LoVo (cell line): ENCODE measurements at places on chromosomes 11 and 22.

DNA sequence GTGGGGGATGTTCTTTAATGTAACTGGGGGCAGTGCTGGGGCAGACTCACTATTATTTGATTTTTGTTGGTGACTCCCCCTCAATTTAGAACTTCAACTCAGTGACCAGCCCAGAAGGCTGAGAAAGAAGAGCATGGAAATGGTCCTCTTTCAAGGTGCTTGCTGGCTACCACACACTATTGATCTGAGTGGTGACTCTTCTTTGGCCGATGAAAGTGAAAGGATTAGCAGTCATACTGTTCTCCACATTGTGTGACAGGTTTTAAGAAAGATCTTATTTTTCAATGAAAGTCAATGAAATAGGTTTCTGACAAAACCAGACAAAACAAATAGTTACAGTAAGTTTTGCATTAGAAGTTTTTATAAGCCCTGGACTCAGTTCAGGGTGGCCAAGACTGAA is 29.9 kb downstream of the NLRP14 start:
- DNase-seq: no peak

GRCh38 chr22:44427611-44428470 is 70.2 kb downstream of the RTL6 start:
- DNase-seq: no peak

DNA sequence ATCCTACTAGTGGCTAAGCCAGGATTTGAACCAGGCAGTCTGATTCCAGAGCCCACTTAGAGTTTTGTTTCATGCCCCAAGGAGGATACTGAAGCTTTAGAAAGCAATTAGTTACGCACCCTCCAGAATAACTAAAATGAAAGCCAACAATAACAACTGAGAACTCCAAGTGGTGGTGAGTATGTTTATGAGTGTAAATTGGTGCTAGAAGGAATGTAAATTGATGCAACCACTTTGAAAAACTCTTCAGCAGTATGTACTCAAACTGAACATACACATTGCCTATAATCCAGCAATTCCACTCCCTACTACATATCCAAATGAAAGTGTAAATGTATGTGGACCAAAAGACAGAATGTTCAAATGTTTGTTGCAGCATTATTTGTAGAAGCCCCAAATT is 6.7 kb upstream of the ARL14EP start:
- no peak for DNase-seq

GRCh38 chr22:24148266-24149197 is 32.8 kb upstream of the SUSD2 start:
- DNase-seq: no peak

GRCh38 chr11:100383357-100383865 is 303.7 kb upstream of the ARHGAP42 start:
- no peak for DNase-seq

DNA sequence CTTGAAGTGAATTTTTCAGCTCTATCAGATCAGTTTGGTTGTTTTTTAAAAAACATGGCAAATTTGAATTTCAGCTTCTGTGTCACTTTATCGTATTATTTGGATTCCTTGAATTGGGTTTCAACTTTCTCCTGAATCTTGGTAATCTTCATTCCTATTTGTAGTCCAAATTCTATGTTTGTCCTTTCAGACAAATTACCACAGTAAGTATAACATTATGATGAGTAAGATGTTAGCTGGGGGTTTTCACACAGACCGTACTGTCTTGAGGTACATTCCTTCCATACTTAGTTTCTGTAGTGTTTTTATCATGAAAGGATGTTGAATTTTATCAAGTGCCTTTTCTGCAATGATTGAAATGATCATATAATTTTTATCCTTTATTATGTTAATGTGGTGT is 28.0 kb downstream of the OR5B17 start:
- DNase-seq: no peak

DNA sequence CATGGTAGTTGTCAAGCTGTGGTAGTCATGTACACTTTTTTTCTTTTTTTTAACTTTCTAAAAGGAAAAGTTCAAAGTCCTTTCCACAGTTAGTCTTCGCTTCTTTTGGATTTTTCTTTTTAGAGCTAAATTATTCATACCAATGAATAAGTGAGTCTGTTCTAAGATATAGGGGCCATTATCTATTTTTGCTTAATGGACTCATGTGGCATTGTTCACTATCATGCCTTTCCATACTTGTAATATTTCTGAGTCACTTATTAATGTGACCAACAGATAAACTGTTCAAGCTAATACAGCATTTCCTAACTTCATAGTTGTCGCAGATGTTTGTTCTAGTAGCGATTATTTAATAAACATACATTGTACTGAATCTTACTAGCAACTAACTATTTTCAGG is 8.0 kb upstream of the B3GNT6 start:
- no peak for DNase-seq

DNA sequence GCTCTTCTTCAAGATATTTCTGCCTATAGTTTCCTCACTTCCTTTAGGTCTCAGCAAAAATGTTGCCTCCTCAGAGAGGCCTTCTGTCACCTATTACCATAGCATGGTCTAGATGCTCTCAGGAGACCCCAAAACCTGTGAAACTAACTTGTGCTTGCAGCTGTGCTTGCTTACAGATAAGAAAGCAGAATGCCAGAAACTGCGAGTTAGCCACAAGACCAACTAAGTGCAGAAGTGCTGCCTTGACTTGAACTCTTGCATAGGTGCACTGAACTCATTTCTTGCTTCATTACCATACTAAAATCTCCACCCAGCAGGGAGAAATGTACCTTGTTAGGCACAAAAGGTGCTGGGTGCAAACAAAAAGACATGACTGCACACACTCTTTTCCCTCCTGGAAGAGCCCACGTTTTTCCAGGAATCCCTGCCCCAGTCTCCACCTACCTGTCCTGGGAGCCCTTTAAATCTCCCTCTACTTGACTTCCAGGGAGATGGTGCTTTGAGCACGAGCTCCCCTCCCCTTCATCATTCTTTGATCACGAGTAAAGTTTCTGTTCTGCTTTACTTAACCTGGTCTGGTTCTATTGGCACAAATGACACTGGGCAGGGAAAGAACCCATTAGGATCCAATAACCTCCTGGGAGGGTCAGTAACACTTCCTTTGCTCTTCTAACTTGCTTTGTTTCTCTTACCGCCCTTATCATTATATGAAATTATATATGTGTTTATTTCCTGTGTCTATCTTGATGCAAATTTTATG is 137.7 kb upstream of the DDI1 start:
- no peak for DNase-seq

DNA sequence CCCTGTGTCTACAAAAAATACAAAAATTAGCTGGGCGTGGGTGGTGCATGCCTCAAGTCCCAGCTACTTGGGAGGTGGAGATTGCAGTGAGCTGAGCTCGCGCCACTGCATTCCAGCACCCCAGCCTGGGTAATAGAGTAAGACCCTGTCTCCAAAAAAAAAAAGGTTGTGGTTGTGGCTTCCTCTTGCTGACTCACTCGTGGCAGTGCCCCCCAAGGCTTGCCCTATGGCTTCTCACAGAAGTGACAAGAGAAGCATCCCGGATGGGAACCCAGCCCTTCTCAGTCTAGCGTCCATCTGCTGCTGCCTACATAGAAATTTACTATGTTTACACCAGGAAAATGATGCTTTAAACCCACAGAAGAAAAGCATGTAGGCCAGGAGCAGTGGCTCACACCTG is 68.5 kb upstream of the PITPNB start:
- DNase-seq: no peak

DNA sequence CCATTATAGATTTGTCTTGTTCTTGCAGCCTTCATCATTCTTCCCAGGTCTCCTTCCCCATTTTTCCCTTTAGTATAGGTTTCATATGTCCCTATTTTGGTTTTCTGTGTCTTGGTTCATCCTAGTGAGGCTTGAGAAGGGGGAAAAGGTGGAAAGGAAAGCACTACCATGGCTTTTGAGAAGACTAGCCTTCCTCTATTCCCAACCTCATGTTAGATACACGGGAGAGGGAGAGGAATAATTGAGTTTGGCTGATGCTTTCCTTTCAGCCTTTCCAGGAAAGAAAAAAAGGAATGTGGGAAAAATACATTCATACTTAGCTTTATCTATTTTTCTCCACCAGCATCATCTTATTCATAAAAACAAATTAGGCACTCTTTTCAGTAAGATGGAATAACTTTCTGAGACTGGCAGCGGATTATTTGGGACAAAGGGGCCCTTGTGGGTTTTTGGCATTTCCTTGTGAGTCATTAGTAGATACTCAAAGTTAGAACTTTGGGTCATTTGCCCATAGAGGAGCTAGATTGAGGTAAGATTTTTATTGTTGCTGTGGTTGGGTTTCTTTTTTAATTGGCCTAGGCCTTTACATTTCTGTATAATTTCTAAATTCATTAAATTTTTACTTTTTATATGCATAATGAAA is 23.8 kb downstream of the CAPRIN1 start:
- peak; percentile 47 for DNase-seq

DNA sequence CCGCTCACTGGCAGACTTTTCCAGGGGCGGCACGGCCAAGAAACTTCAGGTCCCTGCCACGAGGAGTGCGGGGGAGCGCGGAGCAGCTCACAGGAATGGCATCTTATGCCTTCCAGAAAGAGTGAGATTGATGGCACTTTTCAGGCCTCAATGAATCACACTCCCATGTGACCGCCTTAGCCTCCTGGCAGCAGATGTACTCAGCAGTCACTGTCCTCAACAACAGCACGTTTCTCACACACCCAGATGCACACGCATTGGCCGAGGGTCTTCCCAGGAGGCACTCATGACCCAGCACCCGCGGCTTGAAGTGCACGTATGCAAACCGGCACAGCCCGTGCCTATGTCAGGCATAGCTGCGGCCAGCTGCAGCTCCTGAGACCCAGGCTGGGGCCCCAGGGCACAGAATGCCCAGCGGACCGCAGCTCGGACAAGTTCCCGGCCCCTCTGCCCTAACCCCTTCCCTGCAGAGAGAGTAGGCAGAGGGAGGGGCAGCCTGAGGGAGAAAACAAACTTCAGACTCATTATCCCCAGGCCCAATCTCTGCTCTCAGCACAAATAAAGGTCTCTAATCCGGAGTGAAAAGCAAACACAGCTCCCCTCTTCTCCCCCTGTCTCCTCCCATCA is 48.3 kb downstream of the RPUSD4 start:
- DNase-seq: no peak

DNA sequence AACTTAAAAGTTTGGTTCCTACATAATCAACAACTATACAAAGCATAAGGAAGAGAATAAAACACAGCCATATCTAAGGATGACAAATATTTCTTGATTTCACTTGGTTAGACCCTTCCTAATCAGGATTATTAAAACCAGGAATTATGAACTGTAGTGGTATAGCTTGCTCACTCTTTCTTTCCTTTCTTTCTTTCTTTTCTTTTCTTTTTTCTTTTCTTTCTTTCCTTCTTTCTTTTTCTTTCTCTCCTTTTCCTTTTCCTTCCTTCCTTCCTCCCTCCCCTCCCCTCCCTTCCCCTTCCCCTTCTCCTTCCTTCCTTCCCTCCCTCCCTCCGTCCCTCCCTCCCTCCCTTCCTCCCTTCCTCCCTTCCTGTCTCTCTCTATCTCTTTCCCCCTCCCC is 78.0 kb downstream of the HORMAD2 start:
- no peak for DNase-seq
